ENCODE measurements at places on chromosomes 11 and 22.

DNA sequence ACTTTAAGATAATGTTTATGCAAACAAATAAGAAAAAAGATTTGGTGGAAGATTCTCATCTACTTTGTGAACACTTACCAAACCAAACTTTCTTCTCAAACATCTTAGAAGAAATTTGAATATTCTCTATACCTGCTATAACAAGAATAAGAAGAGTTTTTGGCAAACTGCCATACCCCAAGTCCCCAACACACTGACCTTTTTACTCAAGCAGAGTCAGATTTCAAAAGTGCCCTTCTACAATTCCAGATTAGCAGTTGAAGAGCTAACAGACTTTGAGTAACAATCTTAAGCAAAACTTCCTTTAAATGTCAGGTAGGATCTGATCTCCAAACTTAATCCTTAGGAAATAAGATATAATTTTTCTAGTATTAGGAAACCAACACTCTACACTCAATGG lies 33.9 kb downstream of the TSG101 start:
- no peak for DNase-seq

GRCh38 chr22:35352214-35353111 lies 28.4 kb upstream of the HMOX1 start:
- peak; percentile 89 for DNase-seq

GRCh38 chr22:41768430-41768829 lies 32.0 kb upstream of the CCDC134 start:
- DNase-seq: no peak

GRCh38 chr11:66864172-66864901 lies 7.5 kb downstream of the LRFN4 start:
- DNase-seq: no peak

- no peak for DNase-seq
These were observed 154.5 kb downstream of the DBX1 start for GRCh38 chr11:20005747-20006146.

- no peak for DNase-seq
These were observed 176.6 kb downstream of the GRIK4 start for GRCh38 chr11:120688163-120688562.

DNA sequence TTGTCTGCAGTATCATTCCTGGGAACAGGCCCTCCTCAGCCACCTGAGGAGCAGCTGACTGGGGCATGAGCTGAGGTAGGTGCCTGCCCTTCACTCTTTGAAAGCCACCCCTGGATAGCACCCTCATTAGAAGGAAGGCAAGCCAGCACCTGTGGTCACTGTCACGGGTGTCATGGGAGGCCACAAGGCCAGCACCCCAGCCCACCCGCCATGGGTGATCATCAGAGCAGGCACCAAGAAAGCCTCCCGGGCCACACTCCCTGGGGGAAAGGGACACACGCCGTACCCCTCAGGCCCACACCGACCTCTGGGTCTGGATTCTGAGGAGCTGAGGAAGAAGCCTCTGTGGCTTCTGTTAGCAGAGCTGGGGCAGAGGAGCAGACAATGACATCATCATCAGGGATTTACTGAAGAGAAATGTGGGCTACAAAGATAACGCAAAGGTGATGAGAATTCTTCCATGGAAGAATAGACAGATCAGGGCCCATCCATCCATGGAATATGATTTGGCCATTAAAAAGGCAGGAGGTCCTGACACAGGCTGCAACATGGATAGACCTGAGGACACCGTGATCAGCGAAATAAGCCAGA lies 16.7 kb upstream of the NAP1L4 start:
- no peak for DNase-seq

GRCh38 chr11:2744166-2744565 lies 44.4 kb upstream of the KCNQ1OT1 start:
- peak; percentile 34 for DNase-seq

- peak; percentile 66 for DNase-seq
These were observed 465 bp downstream of the MAPK1 start for GRCh38 chr22:21866833-21867527.

DNA sequence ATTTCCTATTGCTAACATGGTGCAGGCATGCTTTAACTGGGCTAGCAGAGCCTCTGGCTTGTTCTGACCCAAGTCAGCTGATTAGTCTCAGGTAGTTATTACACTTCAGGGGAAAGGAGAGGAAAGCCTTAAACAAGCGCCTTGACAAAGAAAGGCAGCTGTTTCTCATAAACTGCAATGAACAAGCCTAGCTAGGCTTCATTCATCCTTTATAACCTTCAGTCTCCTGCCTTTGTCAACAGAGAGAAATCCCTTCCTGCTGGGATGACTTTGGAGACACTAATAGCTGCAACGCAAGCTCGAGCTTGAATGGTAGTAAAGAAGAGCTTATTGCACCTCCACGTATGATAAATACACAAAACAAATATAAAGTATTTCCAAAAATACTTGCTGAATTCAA lies 68.4 kb downstream of the CCDC34 start:
- DNase-seq: no peak

DNA sequence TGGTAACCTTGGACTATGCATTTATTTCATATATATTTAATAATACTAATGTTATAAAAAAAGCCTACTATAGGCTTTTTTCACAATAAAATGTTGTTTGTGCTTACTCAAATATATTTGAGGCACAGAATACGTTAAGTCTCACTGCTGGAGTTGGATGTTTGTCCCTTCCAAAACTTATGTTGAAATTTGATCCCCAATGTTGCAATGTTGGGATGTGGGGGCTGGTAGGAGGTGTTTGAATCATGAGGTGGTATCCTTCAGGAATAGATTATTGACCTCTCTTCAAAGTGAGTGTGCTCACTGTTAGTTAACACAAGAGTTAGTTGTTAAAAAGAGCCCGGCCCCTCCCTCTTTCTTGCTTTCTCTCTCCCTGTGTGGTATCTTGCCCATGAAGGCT lies 1295.9 kb downstream of the JRKL start:
- DNase-seq: no peak

DNA sequence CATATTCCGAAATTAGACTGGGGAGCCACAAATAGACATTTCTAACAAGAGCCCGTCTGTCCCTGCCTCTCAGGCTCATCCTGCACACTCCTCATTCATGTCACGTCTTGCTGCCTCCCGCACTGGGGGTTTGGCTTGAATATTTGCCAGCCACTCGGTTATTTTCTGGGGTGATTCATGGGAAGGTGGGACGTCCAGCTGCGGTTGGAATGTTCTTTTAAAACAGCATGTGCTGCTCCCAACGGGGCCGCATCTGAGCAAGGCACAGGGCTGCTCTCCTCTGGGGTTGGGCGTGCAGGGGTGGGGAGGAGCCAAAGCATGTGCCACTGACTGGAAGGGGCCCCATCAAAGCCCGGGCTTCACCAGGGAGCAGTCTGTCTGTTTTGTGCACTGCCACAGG lies 25.9 kb upstream of the SLC5A4 start:
- no peak for DNase-seq

- no peak for DNase-seq
These were observed 60.9 kb upstream of the EIF3D start for GRCh38 chr22:36589856-36590255.

DNA sequence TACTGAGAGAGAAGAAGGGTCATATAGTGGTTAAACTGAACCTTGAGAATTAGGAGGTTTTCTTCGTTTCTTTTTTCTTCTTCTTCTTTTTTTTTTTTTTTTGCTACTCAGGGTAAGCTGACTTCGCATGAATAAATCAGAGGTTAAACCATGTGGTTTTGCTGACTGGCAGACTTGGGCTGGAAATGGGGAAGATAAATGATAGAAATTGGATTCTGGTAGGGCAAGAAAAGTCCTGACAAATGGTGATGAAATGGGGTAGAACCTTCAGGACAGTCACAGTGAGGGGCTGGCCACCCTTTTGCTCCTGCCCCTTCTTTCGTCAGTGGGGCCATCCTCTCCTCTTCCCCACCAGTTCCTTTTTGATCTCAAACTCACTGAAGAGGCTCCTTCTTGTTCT lies 1.6 kb upstream of the SWAP70 start:
- peak; percentile 65 for DNase-seq

GRCh38 chr22:45006111-45006963 lies 3.5 kb downstream of the PHF21B start:
- no peak for DNase-seq

DNA sequence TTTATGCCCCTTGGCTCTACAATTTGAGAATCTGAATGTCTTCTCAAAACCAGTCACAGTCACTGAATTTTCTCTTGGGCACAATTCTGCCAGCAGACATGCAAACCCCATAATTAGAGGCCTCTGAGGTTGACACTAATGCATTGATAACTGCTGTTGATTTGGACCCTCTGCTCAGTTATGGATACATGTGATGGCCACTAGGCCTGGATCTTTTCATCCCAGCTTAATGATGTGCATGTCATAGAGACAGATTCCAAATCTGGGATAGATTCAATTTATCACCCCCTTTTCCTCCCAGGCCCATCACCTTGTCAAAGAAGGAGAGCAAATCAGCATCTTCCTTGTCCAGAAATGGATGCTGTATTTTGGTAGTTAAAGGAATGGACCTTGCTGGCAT lies 92.2 kb downstream of the C11orf91 start:
- no peak for DNase-seq

GRCh38 chr11:28618416-28618815 lies 510.2 kb downstream of the METTL15 start:
- DNase-seq: no peak

DNA sequence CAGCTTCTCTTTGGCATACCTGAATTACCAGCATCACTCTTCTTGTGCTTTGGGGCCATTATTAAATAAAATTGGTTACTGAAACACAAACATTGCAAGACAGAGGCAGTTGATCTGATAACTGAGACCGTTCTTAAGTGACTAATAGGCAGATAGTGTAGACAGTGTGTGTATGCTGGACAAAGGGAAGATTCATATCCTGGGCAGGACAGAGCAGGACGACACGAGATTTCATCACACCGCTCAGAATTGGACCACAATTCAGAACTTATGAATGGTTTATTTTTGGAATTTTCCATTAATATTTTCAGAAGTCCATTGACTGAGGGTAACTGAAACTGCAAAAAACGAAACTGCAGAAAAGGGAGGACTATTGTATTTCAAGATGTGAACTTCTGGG lies 68.6 kb downstream of the LDLRAD3 start:
- DNase-seq: no peak

- DNase-seq: no peak
These were observed 1422.7 kb downstream of the BRD1 start for GRCh38 chr22:48404801-48405447.

DNA sequence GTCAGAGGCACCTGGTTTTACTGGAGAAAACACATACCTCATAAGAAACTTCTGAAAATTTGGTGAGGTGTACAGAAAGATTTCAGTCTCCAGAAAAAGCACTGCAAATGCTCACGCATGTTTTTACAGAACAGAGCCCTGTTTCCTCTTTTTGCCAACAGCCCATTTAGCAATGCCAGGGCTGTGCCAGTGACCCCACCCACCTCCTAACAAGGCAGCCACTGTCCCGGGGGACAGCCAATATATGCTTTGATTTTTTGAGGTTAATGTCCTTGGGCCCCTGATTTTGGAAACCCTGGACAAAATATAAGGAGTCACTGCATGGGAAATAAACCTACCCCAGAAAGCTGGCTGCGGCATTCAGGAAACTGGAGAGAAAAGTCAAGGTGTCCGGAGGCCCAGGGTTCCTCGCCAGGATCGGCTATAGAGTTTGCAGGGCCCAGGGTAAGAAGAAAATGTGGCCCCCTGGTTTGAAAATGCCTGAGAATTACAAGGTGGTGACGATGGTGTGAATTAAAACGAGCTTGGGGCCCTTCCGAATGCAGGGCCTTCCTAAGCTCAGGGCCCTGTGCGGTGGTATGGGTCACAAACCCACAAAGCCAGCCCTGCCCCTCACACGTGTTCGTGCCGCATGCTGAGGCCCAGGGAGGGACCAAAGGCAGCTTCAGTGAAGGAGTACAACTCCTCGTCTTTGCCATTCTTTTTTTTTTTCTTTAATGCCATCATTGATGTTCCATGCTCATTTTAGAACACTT lies 71.1 kb upstream of the WNT7B start:
- DNase-seq: no peak

DNA sequence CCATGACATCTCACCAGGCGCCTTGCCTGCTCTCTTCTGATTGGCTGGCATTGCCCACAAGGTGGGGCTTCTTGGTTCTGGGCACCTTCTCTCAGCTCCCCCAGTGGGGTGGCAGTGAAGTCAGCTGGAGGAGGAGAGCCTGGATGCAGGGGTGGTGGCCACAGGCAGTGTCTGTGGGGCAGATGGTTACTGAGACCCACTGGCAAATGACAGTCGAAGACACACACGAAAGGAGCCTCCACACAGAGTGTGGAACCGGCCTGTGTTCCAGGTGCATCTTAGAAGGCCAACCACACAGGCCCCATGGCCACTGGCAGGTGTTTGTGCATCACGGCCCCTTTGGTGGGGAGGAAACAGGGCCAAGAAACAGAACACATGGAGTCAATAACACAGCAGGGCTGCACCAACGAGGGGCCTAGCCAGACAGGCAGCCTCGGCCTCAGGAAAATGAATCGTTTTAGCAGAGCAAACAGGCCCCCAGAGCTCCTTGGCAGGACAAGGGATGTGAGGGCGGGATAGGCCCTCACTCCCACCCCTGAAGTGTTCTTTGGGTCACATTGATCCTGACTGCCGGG lies 683.4 kb downstream of the TBC1D22A start:
- DNase-seq: no peak

DNA sequence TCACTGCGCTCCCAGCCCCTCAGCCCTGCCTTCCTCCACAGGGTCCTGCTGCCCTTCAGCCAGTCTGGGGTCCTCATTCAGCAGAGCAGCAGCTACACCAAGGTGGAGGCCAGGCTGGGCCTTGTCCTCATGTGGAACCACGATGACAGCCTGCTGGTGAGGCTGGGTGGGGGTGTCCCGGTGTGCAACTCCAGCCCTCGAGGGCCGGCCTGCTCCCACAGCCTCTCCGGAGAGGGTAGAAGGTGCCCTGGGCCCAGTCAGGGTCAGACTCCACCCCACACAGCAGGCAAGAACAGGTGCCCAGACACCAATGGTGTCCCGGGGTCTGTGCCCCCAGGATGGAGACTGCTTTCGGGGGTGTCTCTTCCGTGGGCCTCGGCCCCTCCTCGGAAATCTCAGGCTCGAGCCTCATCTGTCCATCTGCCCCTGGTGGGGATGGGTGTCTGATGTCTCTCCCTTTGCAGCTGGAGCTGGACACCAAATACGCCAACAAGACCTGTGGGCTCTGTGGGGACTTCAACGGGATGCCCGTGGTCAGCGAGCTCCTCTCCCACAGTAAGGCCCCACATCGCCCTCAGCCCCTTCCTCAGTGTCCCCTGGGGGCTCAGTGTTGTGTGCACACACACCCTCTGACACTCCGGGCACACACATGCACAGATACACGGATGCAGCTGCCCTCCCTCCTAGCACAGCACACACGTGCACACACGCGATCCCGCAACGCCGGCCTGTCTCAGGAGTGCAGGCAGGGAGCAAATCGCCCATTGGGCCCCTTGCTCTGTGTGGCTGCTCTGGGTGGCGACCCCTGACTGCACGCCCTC lies 4.9 kb downstream of the MUC5AC start:
- DNase-seq: no peak

DNA sequence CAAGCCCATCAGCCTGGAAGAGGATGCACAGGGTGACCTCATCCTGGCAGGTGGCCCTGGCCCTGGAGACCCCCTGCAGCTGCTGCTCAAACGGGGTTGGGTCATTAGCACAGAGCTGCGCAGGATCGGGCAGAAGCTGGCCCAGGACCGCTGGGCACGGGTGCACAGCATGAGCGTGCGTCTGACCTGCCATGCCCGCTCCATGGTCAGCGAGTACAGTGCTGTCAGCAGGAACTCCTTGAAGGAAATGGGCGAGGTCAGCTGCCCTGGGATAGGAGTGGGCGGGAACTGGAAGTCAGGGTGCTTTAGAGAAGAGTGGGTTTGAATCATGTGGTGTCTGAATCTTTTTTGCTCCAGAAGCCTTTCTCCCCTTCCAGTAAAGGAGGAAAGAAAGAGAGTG lies 61.1 kb downstream of the INSC start:
- no peak for DNase-seq
